Stimulated activated CD4-positive, alpha-beta T cell treated with anti-CD3 and anti-CD28 coated beads, Interleukin-4, amount 100 ng/mL, for 1 hour (primary cell): ENCODE measurements at places on chromosomes 7 and 10.

DNA sequence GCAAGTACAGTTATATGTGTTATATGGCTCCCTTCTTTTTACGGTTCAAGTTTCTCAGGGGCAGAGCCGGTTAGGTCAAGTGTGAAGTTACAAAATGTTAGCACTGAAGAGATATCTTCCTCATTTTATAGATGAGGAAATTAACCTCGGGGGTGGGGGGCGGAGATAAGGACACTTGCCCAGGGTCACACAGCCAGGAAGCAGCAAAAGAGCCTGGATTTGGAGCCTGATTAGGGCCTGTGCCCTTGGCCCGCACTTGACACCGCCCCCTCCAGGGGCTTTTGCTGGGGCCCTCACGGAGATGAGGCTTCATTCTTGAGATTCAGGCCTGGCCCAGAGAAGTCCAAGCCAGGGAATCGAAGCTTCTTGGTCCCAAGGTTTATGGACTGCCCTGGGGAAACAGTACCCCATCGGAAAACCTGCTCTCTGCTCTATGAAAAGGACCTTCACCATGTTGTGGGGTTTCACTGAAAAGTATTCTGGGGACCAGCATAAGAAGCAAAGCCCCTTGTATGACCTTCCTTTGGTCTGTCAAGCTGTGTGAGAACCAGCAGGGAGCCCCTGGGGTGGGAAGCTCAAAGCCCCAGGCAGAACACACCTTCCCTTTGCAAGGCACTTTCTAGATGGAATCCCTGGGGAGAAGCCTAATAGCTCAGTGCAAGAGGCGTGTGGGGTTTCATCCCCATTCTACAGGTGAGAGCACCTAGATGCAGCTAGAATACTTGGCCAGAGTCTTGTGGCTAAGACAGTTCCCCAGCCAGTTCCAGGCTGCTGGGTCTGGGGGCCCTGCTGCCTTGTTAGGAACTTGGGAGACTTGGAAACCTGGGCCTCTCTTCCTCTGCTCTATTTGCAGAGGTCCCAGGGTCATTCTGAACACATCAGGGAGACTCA is 21.9 kb downstream of the UNC5B start:
- DNase-seq, result no peak

GRCh38 chr10:10782603-10783002 is 235.1 kb upstream of the CELF2 start:
- DNase-seq, result no peak

- DNase-seq, result no peak
Observed at GRCh38 chr7:156090988-156091387, 278.7 kb upstream of the SHH start.

DNA sequence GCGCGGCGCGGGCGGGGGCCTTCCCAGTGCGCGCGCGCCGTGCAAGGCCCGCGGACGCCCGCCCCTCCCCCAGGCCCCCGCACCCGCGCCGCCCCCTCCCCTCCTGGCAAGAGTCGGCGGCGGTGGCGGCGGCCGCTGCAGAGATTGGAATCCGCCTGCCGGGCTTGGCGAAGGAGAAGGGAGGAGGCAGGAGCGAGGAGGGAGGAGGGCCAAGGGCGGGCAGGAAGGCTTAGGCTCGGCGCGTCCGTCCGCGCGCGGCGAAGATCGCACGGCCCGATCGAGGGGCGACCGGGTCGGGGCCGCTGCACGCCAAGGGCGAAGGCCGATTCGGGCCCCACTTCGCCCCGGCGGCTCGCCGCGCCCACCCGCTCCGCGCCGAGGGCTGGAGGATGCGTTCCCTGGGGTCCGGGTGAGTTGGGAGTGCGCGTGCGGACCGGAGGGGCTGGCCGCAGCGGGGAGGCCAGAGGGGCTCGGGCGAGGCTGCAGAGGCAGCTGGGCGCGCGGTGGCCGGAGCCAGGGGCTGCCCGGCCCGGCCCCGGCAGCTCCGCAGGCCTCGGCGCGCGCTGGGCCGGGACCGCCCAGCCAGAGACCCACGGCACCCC is at the start of gene BMPR1A:
BMPR1A (plus strand) TSS at position 109 of the 602 bp plus-strand sequence. CDS start 119,400 bp downstream, outside the sequence.
- DNase-seq, result no peak

DNA sequence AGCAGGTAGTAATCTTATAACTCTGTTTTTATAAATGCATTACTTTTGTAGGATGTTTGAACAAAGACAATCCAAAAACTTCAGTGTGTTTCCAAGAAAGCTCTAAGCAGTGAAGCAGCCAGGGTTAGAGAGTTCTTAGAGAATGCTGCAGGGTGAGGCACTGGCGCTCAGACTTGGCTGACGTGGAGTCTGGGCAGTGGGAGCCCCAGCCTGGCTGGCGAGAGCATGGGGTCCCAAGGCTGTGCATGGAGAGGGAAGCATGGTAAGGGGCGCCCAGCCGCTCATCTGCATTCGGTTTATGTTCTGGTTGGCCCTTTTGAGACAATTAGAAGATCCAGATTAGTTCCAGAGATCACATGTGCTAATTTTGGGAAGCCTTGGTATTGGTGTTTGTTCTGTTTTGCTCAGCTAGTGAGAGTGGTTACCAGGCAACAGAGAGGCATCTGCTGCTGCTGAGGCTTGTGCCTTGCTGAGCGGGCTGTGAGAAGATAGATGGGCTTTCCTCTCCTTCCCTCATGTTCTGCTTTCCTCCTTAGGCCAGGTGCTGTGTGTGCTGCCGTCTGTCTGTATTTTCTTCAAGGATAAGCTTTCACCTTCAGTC is 10.3 kb downstream of the SUN1 start:
- no peak for DNase-seq

DNA sequence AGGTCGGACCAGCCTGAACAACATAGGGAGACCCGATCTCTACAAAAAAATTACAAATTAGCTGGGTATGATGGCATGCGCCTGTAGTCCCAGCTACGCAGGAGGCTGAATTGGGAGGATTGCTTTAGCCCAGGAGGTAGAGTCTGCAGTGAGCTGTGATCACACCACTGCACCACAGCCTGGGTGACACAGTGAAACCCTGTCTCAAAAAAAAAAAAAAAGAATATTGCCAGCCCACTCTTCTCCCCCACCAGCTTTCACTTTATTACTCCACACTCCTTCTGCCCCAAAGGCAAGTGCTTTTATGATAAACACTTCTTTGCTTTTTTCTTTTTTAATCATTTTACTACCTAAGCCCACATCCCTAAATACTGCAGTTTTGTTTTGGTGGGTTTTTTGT is 14.8 kb downstream of the RAB19 start:
- DNase-seq, result no peak

DNA sequence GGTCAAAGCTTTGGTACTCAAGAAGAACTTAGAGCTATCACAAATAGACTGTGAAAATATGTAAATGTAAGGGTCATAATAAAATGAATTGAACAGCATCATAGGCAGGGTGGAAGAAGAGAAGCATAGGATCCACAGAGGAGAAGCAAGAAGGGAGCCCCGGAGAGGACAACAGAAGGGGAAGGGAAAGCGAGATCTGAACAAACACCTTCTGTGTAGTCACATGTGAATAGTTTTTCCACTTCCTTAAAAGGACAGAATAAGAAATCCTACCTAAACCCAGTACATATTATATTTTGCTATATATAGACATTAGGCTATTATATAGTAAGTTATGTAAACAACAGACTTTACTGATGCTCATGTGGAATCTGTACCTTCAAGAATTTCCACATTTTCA is 160.2 kb downstream of the DKK1 start:
- DNase-seq, result no peak

- no peak for DNase-seq
Observed at GRCh38 chr7:126589068-126589684, 663.6 kb downstream of the GRM8 start.

DNA sequence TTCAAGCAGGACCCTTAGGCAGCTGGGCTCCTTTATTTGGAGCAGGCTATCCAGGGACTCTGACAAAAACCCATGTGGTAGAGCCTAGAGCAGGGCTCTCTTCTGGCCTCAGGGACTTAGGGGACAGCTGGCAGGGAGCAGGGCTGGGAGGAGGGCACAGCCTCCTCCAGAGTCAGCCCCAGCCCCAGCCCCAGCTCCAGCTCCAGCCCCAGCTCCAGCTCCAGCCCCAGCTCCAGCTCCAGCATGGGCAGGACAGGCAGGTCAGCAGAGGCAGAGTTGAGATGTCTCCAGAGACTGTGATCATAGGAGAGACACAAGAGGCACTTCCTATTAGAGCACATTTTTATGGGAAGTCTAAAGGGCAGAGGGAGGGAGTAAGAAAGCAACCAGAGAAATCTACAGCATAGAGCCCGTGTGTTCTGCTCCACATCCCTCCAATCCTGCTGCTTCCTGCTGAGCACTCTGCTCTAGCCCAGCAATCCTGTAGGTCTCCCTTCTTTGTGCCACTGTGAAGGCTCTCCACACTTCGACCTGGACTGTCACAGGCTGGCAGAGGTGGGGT is 13.3 kb upstream of the C10orf53 start:
- DNase-seq, result no peak

- no peak for DNase-seq
Observed at GRCh38 chr7:2803342-2803692, 40.8 kb downstream of the GNA12 start.

DNA sequence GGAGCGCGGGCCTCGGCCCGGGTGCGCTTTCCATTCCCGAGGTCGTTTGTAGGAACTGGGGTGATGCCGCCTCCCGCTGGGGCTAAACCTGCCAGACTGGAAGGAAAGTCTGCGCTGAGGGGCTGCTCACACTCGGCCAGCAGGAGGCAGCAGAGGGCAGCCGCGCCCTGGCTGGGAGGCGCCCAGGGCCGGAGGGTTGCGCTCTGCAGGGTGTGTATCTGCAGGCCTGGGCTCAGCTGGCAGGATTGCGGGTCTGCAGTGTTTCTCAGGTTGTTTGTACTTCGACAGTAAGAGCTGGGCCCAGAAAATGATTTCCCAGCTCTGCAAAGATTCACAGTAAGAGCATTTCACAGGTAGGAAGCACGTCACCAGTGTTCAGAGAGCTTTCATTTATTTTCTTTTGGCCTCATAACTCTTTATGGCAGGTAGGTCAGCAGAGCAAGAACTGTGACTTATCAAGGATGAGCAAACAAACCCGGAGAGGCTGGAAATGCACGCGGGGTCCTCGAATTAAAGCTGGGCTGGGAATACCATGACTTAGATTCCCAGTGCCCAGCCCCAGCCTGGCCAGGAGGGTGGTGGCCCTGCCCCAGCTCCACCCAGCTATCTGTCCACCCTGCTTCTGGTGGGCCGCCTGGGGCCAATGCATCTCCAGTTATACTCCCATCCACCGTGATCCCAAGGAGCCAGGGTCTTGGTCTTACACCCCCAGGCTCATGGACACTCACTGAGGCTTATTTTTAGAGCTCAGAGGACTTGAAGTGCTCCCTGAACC is 15.2 kb upstream of the PPP2R2D start:
- DNase-seq, result peak; percentile 87

- no peak for DNase-seq
Observed at GRCh38 chr10:77182803-77183202, 454.8 kb downstream of the KCNMA1 start.

DNA sequence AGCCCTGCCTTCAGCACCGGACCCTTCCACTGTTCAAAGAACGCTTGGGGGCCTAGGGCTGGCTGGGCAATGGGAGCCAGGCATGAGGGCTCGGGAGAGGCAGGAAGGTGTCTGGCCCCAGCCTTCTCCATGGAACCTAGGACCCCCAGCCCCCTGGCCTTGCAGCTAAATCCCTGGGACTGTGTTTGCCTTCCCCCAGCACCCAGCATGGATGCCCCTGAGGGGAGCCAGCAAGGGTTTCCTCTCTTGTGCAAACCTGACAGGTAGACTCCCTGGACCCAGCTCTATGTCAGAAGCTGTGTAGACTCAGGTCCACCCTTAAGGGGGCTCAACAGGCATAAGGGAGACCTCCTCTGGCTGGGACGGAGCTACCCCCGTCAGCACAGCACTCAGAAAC is 288.0 kb downstream of the GRID1 start:
- DNase-seq, result no peak

GRCh38 chr10:63760708-63761047 is 239.5 kb downstream of the REEP3 start:
- DNase-seq, result no peak

DNA sequence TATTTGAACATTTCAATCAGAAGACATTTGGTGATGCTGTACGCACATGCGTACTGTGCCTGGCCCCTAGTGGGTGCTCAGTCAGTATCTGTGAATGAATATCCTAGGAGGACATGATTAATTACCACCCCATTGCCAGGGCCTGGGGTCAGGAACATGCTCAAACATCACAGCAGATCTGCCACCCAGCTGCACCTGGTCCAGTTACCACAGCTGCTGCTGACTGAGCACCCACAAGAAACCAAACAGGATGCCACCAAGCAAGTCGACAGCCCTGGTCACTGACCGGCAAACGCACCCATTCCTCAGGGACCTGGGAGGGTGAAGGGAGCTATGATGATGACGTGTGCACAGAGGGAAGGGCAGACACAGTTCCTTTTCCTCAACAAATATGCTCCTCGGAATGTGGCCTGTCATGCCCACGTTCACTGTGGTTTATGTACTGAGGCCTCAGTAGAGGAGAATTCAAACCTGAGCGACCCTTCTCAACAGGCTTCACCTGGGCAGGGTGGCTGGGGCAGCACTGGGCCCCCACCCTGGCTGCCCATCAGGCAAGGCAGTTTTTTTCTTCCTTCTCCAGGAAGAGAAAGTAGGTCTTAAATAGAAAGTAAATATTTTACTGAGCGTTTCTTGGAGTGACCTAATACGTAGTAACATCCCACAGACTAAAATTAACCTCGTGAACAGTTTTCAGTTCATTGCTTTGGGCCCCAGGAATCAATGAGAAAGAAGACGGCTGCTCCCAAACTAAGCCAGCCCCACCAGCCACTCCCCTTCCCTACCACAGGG is 13.4 kb downstream of the CTBP2 start:
- DNase-seq, result no peak

DNA sequence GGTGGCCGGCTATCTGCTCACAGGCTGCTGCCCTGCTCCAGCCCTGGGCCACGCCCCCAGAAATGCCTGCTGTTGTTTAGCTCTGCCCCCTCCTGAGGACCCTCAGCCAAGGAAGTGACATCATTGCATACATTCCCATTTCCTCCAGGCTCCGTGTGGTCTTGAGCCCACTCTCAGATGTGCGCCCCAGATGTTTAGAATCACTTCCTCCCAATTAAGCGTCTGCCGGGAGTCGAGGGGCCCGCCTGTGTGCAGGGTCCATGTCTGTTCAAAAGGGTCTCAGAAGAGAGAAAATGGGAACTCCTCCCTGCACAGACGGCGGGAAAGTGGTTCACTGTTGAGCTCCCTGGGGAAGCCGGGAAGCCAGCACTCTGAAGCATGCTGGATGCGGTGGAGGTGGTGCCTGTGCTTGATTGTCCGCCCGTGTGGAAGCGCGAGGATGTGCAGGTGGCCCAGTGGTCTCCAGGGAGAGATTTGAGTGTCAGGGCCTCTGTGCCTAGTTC is 116.9 kb upstream of the PPIF start:
- DNase-seq, result no peak

DNA sequence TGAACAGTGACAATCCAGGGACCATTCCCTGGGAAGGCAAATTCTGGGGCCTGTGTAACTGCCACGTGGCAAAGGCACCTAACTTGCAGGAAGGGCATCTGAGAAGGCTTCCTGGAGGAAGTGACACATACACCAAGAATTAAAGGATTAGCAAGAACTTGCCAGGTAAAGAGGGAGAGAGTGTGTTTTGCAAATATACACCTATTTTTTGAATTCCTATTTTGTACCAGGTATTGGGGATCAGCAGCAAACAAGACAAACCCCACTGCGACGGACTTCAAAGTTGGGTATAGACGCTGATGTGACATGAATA is 206.5 kb upstream of the ZMIZ1 start:
- DNase-seq, result no peak

GRCh38 chr10:23899166-23899565 is 309.8 kb upstream of the KIAA1217 start:
- no peak for DNase-seq
